ENCODE measurements at places on chromosomes 3 and 15.

- DNase-seq, result no peak
Measured at GRCh38 chr3:14369675-14370669, 32.4 kb upstream of the SLC6A6 start.

DNA sequence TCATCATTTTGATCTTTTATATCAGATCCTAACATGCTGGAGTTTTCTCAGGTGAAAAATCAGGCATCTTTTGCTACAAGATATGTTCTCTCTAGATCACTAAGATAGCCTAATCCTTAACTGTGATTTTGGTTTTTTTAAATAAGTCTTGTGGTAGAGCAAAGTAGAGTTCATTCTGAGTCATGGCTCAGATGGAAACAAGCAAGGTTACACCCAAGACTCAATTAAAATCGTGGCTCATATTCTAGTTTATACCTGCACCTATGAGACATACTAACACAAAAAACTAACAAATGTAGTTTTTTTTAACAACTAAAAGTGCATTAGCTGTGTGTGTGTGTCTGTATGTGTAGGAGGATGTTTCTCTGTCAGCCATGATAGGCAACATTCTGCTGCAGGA, 428.2 kb downstream of the NLGN1 start:
- DNase-seq, result no peak

- no peak for DNase-seq
Measured at GRCh38 chr3:10680796-10681195, 135.2 kb upstream of the SLC6A11 start.

GRCh38 chr3:129966876-129967275, 7.6 kb upstream of the TRH start:
- no peak for DNase-seq

GRCh38 chr3:111252779-111253178, 181.2 kb downstream of the NECTIN3 start:
- peak; percentile 57 for DNase-seq

DNA sequence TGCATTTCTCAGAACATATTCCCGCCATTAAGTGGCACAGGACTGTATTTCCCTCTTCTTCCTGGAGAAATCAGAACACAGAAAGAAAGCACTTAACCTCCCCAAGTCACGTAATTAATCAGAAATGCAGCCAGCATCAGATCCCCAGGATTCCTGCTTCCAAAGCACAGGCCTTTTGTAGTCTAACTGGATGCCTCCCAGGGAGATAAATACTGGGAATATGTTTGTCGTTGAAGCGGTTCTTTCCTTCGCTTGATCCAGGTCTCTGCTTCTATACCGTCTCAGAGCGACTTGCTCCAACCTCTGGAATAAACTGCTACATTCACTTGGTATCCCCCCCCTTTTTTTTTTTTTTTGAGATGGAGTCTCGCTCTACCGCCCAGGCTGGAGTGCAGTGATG, 198.6 kb downstream of the KBTBD8 start:
- no peak for DNase-seq

DNA sequence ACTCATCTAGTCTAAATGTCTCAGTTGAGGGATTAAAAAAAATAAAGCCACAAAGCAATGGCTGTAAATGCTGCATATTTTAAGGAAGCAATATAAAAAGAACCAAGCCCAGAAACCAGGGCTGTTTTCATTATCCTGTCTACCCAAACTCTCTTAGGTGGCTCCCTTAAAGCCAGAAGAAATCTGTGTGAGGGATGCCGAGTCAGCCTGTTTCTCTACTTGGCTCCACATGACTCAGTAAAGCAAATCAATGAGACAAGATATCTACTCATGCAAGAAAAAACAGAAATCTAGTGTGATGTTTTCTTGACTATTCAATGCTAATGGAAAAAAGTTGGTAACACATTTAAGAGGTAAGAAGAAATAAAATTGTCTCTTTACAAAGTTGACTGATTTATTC, 296.2 kb downstream of the ZBTB20 start:
- no peak for DNase-seq

All from fibroblast of the aortic adventitia (primary cell).